ENCODE measurements at places on chromosomes 4 and X.

DNA sequence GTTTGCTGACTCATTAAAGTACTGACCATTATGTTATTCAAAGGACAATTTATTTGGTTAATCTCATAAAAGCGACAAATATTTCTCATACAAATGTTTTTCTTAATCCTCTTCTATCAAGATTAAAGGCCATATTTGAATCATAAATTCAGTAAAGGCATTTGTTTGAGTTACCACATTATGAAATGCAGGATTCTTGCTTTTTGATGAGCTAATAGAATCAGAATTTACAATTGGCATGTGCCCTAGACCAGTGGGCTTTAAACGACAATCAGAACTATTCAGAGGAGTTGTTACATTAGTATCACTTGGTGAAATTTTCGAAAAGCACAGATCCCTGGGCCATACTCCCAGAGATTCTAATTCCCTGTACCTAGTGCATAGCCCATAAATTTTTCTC is 55.3 kb downstream of the KLHL4 start:
- no peak for DNase-seq

DNA sequence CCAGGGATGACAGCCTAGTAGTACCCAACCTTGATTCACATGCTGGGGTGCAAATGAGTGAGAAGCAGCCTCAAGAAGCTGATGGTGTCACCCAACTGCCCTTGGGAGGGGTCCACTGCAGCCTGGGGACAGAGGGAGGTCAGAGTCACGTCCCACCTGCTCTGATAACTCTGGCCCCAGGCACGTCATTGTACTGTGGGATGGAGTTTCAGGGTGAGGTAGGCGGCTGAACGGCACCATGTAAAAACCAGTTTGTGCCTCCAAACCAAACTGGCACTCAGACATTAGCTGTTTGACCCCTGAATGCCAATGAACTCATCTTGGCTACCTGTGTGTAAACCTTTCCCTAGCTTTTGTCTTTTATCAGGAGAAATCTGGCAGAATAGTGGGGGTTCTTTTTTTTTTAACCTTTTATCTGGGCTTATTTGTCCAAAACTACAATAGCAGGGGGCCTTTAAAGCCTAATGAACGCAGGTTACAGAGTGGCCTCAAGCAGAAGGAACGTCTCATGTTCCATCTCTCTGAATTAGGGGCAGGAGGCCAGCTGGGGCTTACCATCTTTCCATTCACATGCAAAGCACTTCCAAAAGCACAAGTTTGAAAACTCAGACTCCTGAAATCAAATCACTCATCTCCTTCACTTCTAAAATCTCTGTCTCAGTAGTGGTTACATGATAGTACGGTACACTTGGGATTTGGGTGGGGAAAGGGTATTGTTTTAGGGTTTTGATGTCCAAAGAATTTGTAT is 89.4 kb downstream of the IRF2 start:
- no peak for DNase-seq

DNA sequence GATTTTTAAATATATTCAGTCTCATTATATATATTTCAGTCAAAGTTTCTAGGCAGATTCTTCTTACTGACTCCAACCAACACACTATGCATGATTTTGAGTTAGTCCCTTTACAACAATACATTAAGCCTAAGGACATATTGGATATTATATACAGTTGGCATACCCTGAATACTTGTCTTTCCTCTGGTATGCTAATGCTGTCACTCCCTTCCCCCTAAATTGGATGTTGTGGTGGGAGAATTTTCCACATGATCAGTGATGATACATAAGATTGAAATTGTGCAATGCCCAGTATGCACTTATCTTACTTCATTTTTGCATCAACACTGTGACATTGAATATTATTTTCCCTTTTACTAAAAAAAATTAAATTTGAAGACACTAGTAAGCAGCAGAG is 935.2 kb downstream of the PCDH7 start:
- peak; percentile 41 for DNase-seq

DNA sequence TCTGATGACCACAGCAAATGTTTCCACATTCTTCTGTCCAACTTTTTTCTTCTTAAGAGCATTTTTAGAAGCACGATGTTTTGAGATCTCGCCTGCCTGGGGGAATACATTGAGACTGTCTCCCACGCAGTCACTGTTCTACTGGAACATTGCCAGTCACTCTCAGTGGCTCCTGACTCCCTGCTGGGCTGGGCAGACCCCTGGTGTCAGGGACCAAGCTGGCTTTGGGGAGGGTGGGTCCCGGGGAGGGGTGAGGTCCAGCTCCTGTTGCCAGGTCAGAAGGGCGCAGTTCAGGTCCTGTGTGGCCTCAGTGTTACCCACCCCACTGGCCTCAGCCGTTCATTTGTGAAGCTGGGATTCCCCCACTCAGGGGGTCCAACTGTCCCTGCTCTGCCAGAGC is 18.9 kb upstream of the ABLIM2 start:
- no peak for DNase-seq

DNA sequence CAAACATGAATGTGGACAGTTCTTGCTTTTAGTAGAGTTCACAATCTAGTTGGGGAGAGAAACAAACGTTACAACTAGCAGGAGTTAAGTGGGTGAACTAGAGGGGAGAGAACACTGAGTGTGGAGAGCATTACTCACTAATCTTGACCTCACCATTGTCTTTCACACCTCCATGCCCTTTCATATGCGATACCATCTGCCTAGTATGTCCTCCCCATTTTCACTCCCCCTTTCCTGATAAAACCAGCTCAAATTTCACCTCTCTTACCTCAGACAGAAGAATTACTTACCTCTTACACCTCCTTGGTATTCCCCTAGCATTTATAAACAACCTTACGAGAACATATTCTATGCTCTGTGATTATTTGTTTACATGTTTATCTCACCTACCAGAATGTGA is 53.6 kb downstream of the LAS1L start:
- DNase-seq = no peak

- DNase-seq = no peak
Observed at GRCh38 chr4:34724491-34724890, 1519.8 kb downstream of the ARAP2 start.

- no peak for DNase-seq
Observed at GRCh38 chrX:21408788-21409187, 34.6 kb downstream of the CNKSR2 start.

Data from ELR (cell line).